ENCODE measurements at places on chromosomes 13 and 19.
A peak's percentile ranks its signal among the peaks of the same experiment; 100 is the strongest.

- no peak for DNase-seq
These were observed 106.8 kb downstream of the DHRS12 start for GRCh38 chr13:51697181-51697580.

DNA sequence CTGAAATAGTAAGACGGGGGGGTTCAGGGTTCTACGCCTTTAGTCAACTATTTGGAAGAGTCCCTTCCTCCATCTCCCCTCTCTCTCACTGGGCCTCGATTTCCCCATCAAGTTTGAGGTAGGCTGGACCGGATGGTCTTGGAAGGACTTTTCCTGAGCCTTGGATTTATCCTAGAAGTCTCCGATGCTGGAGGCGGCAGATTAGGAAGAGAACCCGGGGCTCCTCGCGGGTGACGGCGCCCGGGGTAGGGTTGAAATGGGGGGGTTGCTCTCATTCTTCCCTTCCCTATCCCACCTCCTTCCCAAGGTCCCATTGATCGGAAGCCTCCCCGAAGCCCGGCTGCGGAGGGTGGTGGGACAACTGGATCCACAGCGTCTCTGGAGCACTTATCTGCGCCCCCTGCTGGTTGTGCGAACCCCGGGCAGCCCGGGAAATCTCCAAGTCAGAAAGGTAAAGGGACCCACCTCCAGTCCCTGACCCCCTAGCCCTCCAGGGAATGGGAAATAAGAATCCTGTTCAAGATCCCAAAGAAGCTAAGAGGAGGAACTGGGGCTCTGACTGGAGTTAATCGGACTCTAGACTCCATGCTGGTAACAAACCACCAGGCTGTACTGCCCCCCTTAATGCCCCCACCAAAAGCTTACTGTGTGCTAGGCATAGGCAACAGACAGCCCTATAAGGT lies 781 bp downstream of the QPCTL start:
- peak; percentile 82 for DNase-seq

DNA sequence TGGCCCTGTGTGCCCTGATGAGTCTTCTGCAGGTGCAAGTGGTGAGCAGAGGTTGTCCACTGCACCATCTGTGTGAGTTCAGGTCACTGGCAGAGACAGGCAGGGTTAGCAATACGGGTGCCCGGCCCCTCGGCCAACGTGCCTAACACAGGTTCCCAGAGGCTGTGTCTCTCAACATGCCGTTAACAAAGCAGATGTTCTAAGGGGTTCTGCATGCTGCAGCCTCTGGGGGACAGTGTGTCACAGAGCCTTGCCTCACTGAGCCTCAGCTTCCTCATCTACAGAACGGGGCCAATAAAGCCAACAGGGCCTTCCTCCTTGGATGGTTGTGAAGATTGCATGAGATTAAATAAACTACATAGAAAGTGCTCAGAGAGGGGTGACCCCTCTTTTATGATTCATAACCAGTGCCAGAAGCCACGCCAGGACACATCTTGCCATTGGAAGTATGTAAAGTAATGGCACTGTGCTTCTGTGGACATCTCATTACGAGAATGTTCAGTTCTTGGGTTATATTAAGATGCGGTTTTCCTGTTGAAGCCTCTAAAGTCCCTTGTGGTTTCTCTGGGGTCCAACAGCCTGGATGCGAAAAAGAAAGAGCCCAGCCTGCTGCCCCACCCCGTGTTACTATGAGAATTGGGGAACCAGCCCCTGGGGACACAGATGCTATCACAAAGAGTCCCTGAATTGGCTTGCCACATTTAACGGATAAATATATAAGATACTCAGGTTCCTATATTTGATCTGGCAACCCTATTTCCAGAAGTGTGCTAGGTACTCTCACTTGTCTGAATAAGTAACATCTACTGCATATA lies 11.2 kb upstream of the ARHGEF18 start:
- DNase-seq: peak; percentile 71

- no peak for DNase-seq
These were observed 788.9 kb downstream of the UQCRFS1 start for GRCh38 chr19:28424077-28424476.

DNA sequence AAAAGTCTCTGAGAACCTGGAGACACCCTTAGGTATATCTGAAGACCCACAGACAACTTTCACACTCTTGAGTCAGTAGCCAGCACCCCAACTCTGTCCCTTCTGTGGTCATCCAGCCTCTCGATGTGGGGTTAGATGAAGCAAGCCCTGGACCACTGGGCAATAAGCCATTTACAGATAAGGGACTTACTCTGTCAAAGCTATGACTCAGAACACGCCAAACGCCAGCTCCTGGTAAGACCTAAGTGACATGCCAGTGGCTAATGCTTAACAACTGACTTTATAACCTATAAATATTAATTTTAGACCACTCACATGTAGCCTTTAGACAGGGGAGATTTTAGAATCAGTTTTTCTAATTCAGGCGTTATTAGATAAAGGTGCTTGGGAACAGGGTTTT lies 85.7 kb downstream of the SHISA2 start:
- no peak for DNase-seq

DNA sequence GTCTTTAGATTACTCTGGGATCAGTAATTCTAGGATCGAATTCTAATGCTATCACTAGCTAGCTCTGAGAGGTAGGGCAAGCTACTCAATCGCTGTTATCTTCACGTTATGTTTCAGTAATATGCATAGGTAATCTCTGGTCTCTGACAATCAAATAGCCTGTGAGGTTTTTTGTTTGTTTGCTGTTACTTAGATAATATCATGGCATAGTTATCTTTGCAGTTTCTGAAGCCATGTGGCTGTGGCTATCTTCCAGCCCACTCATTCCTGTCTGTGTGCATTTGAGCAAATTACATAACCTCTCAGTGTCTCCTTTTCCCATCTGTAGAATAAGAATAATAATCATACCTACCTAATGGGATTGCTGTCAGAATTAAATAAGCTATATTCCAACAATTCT lies 330.2 kb downstream of the PCDH9 start:
- no peak for DNase-seq

GRCh38 chr19:58586133-58586765 lies 13.1 kb upstream of the MZF1 start:
- no peak for DNase-seq

GRCh38 chr13:110597041-110597689 lies 18.2 kb upstream of the NAXD start:
- no peak for DNase-seq

GRCh38 chr19:33554821-33555220 lies 33.2 kb upstream of the PEPD start:
- DNase-seq: no peak

DNA sequence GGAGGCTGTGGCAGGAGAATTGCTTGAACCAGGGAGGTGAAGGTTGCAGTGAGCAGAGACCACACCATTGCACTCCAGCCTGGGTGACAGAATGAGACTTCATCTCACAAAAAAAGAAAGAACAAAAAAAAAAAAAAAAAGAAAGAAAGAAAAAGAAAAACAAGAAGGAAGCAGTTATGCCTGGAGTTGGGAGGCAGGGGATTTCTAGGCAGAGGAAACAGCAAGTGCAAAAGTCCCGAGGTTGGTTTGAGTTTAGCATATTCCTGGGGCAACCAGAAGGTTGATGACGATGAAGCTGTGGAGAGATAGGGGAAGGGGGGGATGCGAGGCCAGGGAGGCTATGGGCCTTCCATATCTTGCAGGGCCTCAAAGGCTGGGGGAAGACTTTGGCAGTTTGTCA lies 11.5 kb upstream of the EML2 start:
- no peak for DNase-seq

- DNase-seq: no peak
These were observed 87.8 kb downstream of the IPO5 start for GRCh38 chr13:98041081-98041820.

GRCh38 chr19:48443731-48444128 lies 2.1 kb upstream of the GRWD1 start:
- DNase-seq: no peak

- DNase-seq: no peak
These were observed 2.4 kb upstream of the SIGLEC9 start for GRCh38 chr19:51122112-51122981.

GRCh38 chr13:94212196-94212595 lies 267.3 kb downstream of the DCT start:
- no peak for DNase-seq

DNA sequence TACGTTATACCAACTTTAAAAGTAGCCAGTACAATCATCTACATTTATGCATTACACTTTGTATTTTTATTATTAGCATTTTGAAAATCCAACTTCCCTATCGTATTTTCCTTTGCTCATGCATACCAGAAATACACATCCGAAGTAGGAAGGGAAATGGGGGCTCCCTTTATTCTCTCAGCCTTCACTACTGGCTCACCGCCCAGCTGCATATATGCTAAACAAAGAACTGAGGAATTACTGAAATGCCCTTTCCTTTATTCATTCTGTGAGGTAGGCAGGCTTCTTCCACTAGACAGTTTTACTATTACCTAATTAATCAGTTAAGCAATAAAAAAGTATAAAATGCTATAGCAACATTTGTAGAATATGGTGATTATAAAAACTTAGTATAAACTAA lies 291.6 kb downstream of the KLF12 start:
- DNase-seq: no peak

- no peak for DNase-seq
These were observed 67.3 kb downstream of the DOCK9 start for GRCh38 chr13:98910501-98910951.

DNA sequence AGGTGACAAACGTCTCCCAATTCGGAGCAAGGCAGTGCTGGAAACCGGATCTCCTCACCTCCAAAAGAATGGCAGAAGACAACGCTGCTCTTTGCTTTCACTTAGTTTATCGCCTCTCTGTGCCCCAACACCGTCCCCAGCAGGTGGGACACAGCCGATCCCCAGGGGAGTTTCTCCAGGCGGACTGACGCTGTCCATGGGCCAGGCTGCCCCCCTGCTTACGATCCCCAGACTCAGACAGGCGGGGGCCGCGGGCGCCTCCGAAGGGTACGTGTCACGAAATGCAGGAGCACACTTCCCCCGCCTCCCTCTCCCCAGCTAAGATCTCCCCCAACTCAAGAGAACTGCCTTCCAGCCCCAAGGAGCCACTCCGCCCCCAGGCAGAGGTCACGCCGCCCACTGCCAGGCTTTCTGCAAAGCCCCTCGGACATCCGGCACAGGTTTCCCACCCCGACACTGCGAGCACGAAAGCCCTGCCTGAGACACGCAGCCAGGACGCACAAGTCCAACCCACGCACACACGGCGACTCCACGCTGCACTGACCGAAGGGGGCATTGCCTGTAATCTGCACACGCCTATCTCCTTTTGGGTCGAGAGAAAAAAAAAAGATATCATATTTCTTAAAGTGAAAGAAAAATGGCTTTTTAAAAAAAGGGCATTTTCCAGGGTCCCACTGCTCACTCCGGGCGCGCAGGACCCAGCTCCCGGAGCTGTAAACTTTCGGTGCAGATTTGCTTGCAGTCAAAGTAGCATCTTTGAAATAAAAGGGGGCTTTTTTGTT lies 2.0 kb downstream of the SPRY2 start:
- peak; percentile 61 for DNase-seq

DNA sequence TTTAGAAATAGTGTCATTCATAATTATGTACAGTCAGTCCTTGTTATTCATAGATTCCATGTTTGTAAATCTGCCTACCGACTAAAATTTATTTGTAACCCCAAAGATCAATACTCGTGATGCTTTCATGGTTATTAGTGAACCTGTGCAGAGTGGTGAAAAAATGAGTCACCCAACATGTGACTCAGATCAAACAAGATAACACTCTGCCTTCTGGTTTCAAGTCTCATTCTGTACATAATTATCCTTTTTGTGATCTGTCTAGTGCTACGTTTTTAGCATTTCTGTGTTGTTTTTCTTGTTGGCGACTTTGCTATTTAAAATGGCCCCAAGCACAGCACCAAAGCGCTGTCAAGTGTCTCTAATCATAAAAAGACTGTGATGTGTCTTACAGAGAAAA lies 274.7 kb downstream of the SUCLA2 start:
- DNase-seq: no peak

DNA sequence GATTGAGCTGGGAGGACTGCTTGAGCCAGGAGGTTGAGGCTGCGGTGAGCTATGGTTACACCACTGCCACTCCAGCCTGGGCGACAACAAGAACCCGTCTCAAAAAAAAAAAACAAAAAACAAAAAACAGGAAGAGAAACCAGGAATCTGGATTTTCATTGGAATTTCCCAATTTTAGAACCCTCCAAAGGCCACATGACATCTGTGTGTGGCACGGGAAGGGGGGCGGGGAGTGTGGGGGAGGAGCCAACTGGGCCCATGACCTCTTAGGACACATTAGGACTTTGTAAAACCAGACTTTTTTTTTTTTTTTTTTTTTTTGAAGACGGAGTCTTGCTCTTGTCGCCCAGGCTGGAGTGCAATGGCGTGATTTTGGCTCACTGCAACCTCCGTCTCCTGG lies 21.2 kb upstream of the MYDGF start:
- no peak for DNase-seq

GRCh38 chr13:99484473-99484872 lies 16.8 kb upstream of the TM9SF2 start:
- DNase-seq: no peak

GRCh38 chr19:30001791-30002190 lies 59.8 kb downstream of the URI1 start:
- no peak for DNase-seq

DNA sequence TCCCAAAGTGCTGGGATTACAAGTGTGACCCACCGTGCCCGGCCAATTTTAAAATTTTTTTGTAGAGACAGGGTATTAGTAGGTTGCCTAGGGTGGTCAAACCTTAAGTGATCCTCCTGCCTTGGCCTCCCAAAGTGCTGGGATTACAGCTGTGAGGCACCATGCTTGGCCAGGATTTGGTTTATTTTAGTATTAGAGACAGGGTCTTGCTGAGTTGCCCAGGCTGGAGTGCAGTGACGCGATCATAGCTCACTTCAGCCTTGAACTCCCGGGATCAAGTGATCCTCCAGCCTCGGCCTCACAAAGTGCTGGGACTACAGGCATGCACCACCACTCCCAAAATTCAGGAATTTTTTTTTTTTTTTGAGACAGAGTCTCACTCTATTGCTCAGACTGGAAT lies 5.4 kb upstream of the ZNF414 start:
- no peak for DNase-seq

GRCh38 chr19:48102870-48103751 lies 7.5 kb downstream of the PLA2G4C start:
- DNase-seq: peak; percentile 66

GRCh38 chr13:38670627-38671026 lies 16.2 kb upstream of the FREM2 start:
- no peak for DNase-seq

- DNase-seq: no peak
These were observed 2.9 kb upstream of the ATP11A start for GRCh38 chr13:112686987-112687386.

DNA sequence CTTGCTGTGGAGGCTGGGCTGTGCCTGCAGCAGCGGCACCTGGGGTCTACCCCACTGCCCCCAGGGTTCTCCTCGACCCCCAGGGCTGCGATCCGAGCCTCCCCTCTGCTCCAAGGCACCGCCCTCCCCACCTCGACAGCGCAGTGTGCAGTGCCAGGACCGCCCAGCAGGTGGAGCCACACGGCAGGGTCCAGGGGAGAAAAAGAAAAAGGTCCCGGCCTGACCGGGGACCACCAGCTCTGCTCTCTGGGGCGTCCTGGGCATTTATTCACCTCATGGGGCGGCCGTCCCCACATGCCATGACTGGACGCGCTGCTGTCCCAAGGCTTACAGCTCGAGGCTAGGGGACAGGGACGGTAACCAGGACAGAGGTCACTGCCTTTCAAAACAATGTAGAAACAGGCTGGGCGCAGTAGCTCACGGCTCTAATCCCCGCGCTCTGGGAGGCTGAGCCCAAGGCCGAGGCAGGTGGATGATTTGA lies 10.6 kb downstream of the REXO1 start:
- DNase-seq: peak; percentile 89

All from GM13976 (cell line).